ENCODE measurements at places on chromosomes 5 and 9. TPM values are rescaled to one million over a fixed set of nuclear protein-coding genes. Genes with fewer than 3 reads are reported as not detected.

Gene PCDHA11
- total RNA-seq: 0.09 TPM

Gene RAD1
- total RNA-seq: 33.4 TPM

Gene BARHL1
- not detected for total RNA-seq

Gene PCDHB7
- 0.32 TPM for total RNA-seq
